Left cardiac atrium (tissue), 4 donors: ENCODE measurements at places on chromosomes 7 and 10. TPM values are rescaled to one million over a fixed set of nuclear protein-coding genes. Genes with fewer than 3 reads are reported as not detected.

Gene SEC23IP
- 32.2 TPM for total RNA-seq

Gene EVX1
- not detected for total RNA-seq

Gene BEND7
- 16.2 TPM for total RNA-seq

Gene CYP3A7
- not detected for total RNA-seq

Gene NRG3
- total RNA-seq: 0.79 TPM

Gene ATRNL1
- total RNA-seq: 0.38 TPM

Gene SPOCK2
- total RNA-seq: 9.8 TPM

Gene COX15
- 23.3 TPM for total RNA-seq

Gene TUBAL3
- 0.21 TPM for total RNA-seq

Gene NUTM2E
- total RNA-seq: not detected

Gene CPA4
- total RNA-seq: 3.5 TPM

Gene SFTPD
- total RNA-seq: 0.29 TPM

Gene MYO1G
- total RNA-seq: 3.5 TPM

Gene GLI3
- total RNA-seq: 8.1 TPM

Gene EBF3
- 6.0 TPM for total RNA-seq

DNA sequence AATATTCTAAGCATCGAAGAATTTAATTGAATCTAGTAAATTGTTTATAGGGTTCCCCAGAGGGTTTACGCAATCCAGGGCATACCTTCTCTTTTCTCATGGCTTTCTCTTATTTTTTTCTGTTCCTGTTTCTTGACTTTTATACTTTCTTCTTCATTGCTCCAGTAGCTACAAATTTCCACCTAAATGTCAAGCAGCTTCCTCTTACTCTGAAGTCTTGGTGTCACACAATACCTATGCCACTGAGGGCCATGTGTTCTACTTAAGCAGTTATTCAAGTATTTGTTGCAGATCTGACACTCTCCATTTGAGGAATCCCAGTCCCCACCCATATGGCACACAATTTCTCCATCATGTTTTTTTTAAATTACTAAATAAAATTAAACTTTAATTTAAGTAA is 343.1 kb upstream of the MBL2 start:
- DNase-seq: no peak

GRCh38 chr10:69421611-69422308 is 5.0 kb upstream of the TACR2 start:
- DNase-seq: peak; percentile 77

DNA sequence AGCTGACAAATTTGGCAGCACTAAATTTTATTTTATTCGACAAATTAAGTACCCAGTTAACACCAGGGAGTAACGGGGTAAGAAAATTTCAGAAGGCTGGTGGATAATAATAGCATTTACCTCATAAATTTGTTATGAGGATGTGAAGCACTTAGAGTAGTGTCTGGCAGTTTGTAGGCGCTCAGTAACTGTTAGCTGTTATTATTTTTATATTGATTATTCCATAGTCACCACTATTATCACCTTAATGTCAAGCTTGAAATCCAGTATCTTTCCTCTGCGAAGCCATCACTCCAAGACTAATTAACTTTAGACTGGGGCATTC is 563 bp upstream of the COA1 start:
- no peak for DNase-seq

- no peak for DNase-seq
These were observed 40.1 kb downstream of the ELMO1 start for GRCh38 chr7:37408291-37409228.

DNA sequence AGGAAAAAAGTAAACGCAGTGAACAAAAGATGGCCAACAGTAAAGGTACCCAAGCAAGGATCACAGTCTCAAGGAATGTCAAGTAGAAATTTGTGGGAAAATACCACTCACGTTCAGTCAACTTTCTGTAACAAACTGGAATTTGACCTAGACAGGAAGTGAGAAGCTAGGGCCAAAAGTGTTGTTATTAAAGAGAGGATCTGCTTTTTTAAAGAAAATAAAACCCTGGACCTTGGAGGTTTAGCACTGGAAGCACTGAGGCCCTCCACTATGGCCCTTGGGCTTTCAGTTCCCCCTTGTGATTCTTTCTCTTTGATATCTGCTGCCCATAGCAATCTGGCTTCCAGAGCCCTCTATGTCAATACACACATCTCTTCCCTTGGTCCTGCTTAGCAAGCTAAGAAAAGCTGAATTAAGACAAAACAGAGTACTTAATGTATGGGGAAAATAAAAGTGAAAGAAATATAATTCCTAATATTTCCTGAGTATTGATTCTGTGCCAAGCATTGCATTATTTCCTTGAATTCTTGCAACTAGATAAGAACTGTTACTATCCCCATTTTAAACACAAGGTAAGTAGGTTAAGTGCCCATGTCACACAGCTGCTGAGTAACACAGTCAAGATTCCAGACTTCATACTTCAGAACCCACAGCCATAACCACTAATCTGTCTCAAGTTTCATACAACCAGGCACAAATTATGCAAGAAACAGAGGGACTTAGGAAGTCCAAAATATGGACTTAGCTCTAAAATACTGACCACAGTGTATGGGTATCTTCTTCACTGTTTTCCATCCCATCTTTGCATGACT is 2.6 kb upstream of the ZNF438 start:
- no peak for DNase-seq

GRCh38 chr10:55242544-55242943 is 441.5 kb upstream of the PCDH15 start:
- no peak for DNase-seq

DNA sequence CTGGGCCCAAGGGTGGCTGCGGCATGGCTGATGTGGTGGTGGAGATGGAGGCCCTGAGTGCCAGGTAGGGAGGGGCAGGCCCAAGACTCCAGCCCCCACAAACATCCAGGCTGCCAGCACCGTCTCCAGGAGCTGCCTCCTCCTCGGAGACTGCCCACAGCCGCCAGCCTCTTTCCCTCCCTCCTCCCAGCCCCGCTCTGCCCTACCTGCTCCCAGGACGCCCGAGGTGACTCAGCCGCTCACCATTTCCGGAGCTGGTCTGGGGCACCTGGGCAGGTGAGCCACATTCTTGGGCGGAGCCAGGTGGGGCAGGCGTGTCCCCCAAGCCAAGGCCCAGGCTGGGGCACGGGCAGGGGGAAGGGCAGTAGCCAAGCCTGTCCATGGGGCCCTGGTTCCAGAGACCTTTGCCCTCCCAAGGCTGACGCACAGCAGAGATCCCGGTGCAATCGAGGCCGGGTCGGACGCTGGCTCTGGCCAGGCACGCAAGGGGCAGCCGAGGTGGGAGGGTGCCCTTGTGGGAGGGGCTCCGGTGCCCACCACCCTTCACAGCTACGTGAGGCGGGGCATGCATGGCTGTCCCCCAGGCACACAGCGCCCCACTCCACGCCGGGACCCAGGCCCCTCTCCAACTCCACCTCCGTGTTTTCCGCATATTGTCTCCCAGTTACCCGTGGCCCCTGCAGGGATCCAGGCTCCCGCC is 8.8 kb downstream of the ADAP1 start:
- DNase-seq: no peak

DNA sequence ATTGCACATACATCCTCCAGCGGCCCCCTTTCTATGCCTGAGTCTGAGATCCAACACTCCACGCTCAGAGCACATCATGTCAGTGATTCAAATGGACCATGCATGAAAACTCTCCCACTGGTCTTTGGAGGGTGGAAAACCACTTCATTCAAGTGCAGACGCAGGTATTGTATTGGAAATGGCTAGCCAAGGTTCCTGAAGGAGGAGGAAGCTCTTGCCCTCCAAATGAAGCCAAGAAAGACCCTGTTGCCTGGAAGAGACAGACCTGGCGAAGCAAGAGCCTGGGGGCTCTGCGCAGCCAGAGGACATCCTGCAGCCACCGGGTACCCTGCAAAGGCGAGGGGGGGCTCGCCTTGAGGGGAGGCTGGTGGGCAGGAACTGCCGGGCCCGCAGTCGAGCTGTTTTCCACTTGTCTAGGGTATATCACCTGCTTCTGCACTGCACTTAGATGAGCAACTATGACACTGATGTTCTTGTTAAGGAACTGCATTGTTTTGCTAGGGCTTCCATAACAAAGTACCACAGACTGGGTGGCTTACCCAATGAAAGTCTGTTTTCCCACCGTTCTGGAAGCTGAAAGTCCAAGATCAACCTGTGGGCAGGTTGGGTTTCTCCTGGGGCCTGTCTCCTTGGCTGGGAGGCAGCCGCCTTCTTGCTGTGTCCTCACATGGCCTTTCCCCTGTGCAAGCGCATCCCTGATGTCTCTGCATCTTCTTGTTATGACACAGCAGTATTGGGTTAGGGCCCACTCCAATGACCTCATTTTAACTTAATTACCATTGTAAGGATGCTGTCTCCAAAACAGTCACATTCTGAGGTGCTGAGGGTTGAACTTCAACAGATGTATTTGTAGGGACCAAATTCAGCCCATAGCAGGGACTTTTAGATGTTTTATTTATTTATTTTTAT is 233.4 kb downstream of the ARHGAP12 start:
- DNase-seq: no peak

- no peak for DNase-seq
These were observed 316.9 kb upstream of the SP8 start for GRCh38 chr7:21103426-21104123.

GRCh38 chr10:44069573-44069972 is 315.3 kb downstream of the CXCL12 start:
- no peak for DNase-seq

- no peak for DNase-seq
These were observed 24.0 kb downstream of the BZW2 start for GRCh38 chr7:16670021-16670420.
